Omental fat pad (tissue), 4 donors: ENCODE measurements at places on chromosomes 7 and 10. TPM values are rescaled to one million over a fixed set of nuclear protein-coding genes. Genes with fewer than 3 reads are reported as not detected.

The NYAP1 gene
- 3.6 TPM for total RNA-seq

The NPSR1 gene
- not detected for total RNA-seq

The BICC1 gene
- total RNA-seq, result 14.8 TPM

DNA sequence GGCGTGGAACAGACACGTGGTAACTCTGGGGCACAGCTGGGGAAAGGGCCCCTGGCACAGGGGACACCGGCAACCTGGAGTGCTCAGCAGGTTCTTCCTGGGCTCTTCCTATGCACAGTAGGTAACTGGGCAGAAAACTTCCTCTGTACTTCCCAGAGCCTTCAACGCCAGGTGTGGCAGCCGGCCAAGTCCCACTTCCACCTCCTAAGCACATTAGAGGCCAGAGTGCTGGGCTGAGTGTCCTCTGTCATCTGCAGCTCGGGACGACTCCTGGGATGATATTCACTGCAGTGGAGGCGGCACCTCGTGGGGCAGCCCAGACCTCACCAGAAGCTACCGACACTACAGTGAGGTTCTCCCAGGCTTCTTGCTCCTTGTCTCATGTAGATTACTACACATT is 114.5 kb downstream of the LARP4B start:
- no peak for DNase-seq

DNA sequence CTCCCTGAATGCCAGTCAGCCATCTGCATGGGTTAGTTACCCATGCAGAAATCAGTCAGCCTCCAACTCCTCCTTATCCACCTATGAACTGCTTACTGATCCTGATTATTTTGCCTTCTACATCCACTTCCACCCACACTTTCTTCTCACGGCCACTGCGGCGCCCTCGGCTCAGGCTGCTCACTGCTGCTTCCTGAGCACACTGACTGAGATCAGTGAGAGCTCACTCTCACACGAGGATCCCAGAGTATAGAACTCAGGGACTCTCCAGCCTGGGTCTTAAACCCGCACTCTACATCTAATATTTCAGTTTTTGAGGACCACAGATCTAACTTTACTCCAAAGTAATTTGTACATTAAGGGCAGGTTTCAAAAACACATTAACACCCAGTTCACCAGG is 64.4 kb downstream of the GRB10 start:
- no peak for DNase-seq

GRCh38 chr7:91869661-91870060 is 10.8 kb downstream of the MTERF1 start:
- no peak for DNase-seq

DNA sequence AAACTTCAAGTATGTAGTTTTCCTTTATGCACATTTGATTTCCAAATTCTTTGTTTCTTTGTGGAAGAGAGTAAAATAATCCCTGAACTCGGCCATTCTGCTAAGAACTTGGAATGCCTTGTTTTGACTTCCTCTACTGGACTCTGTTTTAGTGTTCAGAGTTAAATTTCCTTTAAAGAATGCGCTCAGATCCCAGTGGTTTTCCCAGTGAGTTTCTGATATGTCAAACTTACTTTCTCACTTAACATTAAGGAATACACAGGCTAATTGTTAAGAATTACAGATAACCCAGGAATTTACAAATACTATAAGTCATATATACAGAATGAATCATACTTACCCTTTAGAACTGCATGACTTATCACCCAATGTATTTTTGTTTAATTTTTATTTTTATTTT is 1067.6 kb upstream of the CELF2 start:
- DNase-seq, result no peak

DNA sequence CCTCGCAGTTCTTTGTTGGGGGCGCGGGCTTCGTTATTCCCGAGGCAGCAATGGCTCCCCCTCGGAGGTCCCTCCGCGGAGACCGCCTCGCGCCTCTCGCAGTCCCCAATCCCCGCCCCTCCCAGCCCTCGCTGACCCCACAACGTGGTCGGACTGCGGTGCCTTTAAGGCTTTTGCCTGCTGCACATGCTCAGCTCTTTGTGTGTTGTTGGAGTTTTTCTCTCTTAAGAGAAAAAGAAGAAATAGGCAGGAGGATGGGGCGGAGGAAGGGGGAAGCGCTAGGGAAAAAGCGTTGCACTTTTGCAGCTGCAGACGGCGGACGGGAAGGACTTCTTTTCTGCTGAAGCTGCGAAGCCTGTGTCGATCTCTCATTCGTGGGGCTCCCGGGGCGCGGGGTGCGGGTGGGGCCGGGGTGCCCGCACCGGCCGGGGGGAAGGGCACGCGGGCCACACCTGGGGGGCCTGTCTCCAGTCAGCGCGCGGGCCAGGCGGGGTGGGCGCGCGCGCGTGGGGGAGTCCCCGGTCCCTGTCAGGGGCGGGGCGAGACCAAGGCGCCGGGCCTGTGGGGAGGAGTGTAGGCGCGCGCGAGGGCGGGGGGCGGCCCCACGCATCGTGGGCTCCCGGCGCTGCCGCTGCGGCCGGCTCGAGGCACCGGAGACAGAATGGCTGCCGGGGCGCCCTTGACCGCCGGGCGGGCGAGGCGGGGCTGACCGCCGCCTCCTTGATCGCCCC is 445 bp upstream of the ATRNL1 start:
- DNase-seq, result no peak
